ENCODE measurements at places on chromosomes 3 and 15. TPM values are rescaled to one million over a fixed set of nuclear protein-coding genes. Genes with fewer than 3 reads are reported as not detected.
A peak's percentile ranks its signal among the peaks of the same experiment; 100 is the strongest.

Gene GXYLT2
- 9.8 TPM for total RNA-seq

Gene MINAR1
- total RNA-seq, result 0.05 TPM

Gene PLSCR2
- total RNA-seq, result not detected

DNA sequence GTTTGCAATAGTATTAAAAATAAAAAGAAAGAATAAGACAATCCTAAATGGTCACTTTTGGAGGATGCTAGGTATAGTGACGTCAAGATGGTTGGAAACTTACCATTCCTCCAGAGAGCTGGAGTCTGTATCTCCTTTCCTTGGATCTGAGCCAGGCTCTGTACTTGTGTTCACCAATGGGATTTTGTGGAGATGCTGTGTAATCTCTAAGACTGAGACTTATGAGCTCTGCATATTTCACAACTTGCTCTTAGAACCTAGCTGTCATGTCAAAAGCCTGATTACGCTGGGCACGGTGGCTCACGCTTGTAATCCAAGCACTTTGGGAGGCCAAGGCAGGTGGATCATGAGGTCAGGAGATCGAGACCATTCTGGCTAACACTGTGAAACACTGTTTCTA, 126.8 kb upstream of the CLSTN2 start:
- DNase-seq, result no peak

DNA sequence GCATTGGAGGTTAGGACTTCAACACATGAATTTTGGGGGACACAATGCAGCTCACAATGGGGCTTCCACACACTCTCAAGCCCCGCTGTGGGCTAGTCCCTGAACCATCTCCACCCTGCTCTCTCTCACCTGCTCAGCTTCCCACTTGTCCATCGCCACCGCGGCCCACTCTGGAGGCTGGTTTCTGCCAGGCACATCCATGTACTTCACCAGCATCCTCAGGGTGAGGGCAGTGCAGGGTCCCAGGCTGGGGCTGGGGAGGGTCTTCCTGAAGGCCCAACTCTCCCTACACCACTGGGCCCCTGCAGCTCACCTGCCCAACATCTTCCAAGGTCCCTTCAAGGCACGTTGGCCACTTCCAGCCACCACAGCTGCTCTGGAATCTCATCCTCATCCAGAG, 46.4 kb downstream of the KLF15 start:
- DNase-seq, result no peak

DNA sequence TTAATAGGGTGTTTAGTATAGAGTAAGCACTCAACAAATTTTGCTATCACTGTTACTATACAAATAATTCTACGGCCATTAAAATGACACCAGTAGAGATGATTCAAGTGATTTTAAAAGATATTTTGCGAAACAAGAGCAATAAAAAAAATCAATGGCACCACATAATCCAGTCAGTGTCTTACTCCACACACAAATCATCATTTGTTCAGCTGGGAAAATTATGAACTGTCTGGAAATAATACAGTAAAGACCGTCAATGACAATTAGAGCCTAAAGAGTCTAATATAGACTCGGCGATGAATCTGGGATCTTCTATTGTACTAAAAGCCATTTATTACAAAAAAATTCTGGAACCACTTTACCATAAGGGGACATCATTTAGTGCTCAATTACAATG, 270.5 kb downstream of the ARRDC4 start:
- no peak for DNase-seq

DNA sequence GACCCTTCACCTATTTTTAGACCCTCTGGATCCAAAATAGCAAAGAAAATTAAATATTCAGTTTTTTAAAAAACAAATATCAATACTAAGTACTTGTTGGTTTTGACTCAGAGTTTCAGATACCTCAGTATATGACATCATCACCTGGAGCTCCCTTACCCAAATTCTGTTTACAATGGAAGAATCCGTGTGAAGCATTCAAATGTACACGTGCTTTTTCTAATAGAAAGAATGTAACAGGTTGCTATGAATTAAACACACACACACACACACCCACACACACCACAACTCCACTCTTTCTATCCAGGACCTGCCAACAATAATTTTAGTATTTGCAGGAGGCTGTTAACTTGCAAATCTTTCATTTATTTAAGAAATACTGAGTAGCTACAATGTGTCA, 221.8 kb downstream of the THRB start:
- DNase-seq, result no peak

DNA sequence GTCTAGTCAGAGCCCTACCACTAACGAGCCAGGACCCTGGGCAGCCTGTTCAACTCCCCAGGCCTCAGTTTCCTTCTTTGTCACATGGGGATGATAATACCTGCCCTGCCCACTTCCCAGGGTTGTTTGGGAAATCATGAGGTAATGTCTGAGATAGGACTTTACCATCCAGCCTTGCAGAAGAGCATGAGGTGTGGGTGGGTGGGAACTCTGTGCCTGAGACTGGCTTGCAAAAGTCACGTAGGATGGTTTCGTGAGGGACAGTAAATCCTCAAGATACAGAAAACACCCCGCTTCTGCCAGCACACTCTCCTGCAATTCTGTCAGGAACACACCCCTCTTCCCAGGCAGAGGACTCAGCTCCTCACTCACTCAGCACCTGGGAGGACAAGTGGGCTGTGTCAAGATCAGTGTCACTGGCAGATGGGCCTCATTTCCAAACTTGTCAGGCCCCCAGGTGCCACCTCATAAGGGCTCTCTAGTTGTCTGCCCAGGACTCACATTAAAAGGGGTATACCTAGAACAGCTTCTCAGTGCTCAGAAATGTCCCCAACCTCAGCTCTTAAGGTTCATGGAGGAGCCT, 58.4 kb downstream of the DAPK2 start:
- DNase-seq, result no peak

DNA sequence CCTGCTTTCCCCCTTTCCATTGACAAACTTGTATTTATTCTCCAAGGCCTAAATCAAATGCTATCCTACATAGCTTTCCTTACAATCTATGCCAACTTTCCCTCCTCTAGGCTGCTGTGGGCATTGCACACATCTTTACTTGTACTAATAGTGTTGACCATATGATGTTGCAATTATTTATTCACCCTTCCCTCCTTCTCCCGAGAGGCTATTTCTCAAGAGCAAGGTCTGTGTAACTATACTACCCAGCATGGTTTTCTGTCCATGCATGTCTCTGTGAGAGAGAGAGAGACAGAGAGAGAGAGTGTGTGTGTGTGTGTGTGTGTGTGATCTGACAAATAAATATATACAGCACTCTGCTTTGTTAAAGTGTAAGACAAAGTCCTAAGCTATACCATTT, 63.8 kb downstream of the GTPBP8 start:
- DNase-seq, result no peak

DNA sequence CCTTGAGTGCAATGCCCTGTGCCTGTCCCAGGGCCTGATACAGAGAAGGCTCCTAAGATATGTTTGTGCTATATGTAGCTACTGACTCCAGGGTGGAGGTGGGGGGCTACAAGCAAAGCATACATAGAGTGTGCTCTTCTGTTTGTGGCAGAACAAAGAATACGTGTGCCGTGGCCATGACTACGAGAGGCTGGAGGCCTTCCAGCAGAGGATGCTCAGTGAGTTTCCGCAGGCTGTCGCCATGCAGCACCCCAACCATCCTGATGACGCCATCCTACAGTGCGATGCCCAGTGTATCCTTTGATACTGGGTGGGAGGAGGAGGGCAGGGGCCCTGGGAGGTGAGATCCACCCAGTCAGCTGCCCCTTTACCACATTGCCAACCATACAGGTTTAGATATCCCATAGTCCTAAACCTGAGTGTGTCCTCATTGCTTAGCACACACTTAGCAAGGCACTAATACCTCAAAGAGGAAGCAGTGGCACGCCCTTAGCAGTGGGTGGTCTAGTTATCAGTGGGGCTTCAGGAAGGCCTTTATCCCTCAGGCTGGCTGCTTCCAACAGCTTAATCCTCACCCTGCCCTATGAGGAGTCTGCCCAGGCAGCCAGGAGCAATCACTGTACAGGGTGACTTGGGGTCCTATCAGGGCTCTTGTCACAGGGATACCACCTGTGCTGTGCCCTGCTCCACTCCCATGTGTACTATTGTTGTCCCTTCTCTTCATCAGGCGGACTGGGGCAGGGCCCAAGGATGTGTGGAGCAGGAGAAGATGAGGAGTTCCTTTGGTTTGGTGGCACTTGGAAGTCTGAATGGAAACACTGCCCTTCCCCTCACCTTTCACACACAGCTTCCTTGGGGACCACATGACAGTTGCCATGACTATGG, 30.1 kb upstream of the MANF start:
- no peak for DNase-seq

- DNase-seq, result no peak
Observed at GRCh38 chr3:113867506-113867905, 28.9 kb downstream of the GRAMD1C start.

- DNase-seq, result peak; percentile 82
Observed at GRCh38 chr15:74620636-74621545, 5.3 kb downstream of the CLK3 start.

Data from Right ventricle myocardium inferior (tissue), 1 donor.